Activated naive CD4-positive, alpha-beta T cell treated with anti-CD3 and anti-CD28 coated beads, Interleukin-2, amount 50 U/mL, for 72 hours (primary cell): ENCODE measurements at places on chromosomes 11 and 22. TPM values are rescaled to one million over a fixed set of nuclear protein-coding genes. Genes with fewer than 3 reads are reported as not detected.

Gene TMEM191C
- 3.2 TPM for total RNA-seq

Gene VSIG2
- total RNA-seq, result not detected

Gene TYR
- total RNA-seq, result not detected

Gene GLB1L2
- total RNA-seq, result 2.4 TPM

Gene CLCF1
- total RNA-seq, result 0.89 TPM

Gene OR8A1
- not detected for total RNA-seq

Gene PPP1CA
- 253 TPM for total RNA-seq

Gene C1QTNF5
- not detected for total RNA-seq

Gene MRGPRE
- total RNA-seq, result not detected

Gene SDF2L1
- 25.3 TPM for total RNA-seq

Gene CCND1
- total RNA-seq, result 0.39 TPM

Gene MYBPC3
- total RNA-seq, result not detected

Gene ABTB2
- 0.27 TPM for total RNA-seq

Gene LRP4
- not detected for total RNA-seq

Gene MS4A12
- not detected for total RNA-seq

Gene MRGPRX4
- total RNA-seq, result not detected

Gene GP1BB
- not detected for total RNA-seq

Gene SLC5A4
- not detected for total RNA-seq

Gene FAT3
- total RNA-seq, result not detected

Gene TEX12
- not detected for total RNA-seq

Gene CCDC116
- 0.54 TPM for total RNA-seq

Gene TMEM135
- 24.0 TPM for total RNA-seq
